ENCODE measurements at places on chromosomes 11 and 22. TPM values are rescaled to one million over a fixed set of nuclear protein-coding genes. Genes with fewer than 3 reads are reported as not detected.

- H3K36me3 ChIP-seq, result no peaks in the 10 kb centered on the region
- H3K4me1 ChIP-seq, result peaks cover 22% of the 10 kb centered on the region
- H3K4me3 ChIP-seq, result no peak overlapping the region
- H3K27me3 ChIP-seq, result no peaks in the 10 kb centered on the region
Observed at GRCh38 chr22:17167486-17167885, 8.4 kb upstream of the HDHD5 start.

GRCh38 chr22:23655891-23656475 is 23.9 kb upstream of the DRICH1 start:
- no peak for DNase-seq
- H3K4me3 ChIP-seq, result no peak overlapping the region
- H3K27me3 ChIP-seq, result no peaks in the 10 kb centered on the region
- no peaks in the 10 kb centered on the region for H3K4me1 ChIP-seq
- H3K27ac ChIP-seq, result no peak overlapping the region

The NXPE1 gene
- total RNA-seq, result not detected

- no peak for DNase-seq
- no peaks in the 10 kb centered on the region for H3K4me1 ChIP-seq
- no peak overlapping the region for H3K27ac ChIP-seq
- no peak overlapping the region for H3K4me3 ChIP-seq
- no peaks in the 10 kb centered on the region for H3K27me3 ChIP-seq
Observed at GRCh38 chr11:64538501-64538951, 52.5 kb upstream of the SLC22A12 start.

- no peak overlapping the region for H3K4me3 ChIP-seq
- no peak for DNase-seq
- H3K27ac ChIP-seq, result no peak overlapping the region
Observed at GRCh38 chr22:40547729-40548143, 88.8 kb downstream of the MRTFA start.

The SPDYC gene
- not detected for total RNA-seq

DNA sequence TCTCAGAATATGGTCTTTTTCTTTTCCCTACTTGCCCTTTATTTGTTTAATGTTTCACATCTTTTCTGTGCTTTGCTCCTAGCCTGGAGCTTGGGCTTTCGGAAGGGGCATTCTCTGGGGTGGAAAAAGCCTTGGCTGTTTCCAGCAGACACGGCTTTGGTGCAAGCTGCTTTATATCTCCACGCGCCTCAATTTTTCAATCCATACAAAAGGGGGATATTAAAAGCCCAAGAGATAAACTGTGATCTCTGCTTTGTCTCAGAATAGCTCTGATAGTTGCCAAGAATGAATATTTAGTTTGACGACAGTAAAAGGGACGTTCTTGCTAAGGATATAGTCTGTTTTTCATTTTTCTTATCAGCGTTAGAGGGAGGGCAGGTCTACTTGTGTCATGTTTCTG is 194.0 kb upstream of the KIRREL3 start:
- no peak overlapping the region for H3K4me3 ChIP-seq
- H3K27me3 ChIP-seq, result no peaks in the 10 kb centered on the region
- no peaks in the 10 kb centered on the region for H3K36me3 ChIP-seq
- no peaks in the 10 kb centered on the region for H3K4me1 ChIP-seq
- DNase-seq, result no peak

- no peaks in the 10 kb centered on the region for H3K36me3 ChIP-seq
- no peaks in the 10 kb centered on the region for H3K27me3 ChIP-seq
- no peaks in the 10 kb centered on the region for H3K4me1 ChIP-seq
- no peak overlapping the region for H3K4me3 ChIP-seq
- H3K27ac ChIP-seq, result no peak overlapping the region
Observed at GRCh38 chr11:31535479-31535878, 25.9 kb downstream of the ELP4 start.

- H3K36me3 ChIP-seq, result peaks cover 11% of the 10 kb centered on the region
- no peaks in the 10 kb centered on the region for H3K27me3 ChIP-seq
- no peak overlapping the region for H3K4me3 ChIP-seq
- no peak for DNase-seq
Observed at GRCh38 chr22:44882226-44882905, 127.4 kb downstream of the PHF21B start.

GRCh38 chr11:61613870-61614269 is 33.0 kb upstream of the SYT7 start:
- H3K36me3 ChIP-seq, result no peaks in the 10 kb centered on the region
- H3K27me3 ChIP-seq, result no peaks in the 10 kb centered on the region
- DNase-seq, result no peak
- no peaks in the 10 kb centered on the region for H3K4me1 ChIP-seq

- H3K27ac ChIP-seq, result no peak overlapping the region
- no peaks in the 10 kb centered on the region for H3K4me1 ChIP-seq
- no peaks in the 10 kb centered on the region for H3K36me3 ChIP-seq
- H3K4me3 ChIP-seq, result no peak overlapping the region
- DNase-seq, result no peak
Observed at GRCh38 chr11:102926961-102927623, 28.4 kb downstream of the MMP13 start.

The E2F8 gene
- total RNA-seq, result not detected

DNA sequence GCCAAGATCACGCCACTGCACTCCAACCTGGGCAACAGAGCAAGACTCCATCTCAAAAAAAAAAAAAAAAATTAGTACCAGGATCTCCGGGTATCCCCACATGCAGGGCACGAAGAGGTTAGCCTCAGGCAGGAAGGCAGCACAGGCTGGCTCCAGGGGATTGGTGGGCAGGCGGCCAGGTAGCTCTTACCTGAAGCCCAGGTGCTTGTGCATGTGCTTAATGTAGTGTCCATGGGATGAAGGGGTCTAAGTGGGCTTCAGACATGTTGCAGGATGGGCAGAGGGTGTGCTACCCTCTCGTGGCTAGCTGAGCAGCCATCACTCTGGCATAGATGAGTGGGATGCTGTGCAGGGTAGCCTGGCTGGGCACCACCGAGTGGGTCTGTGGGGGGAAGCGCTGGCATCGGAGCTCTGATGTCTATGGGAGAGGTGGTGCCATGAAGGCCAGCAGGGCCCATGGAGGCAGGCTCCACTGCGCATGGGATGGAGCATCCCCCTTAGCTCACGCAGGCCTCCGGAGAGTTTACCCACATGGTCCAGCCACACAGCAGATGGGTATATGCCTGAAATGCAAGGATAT is 11.0 kb downstream of the RFPL1 start:
- no peak overlapping the region for H3K27ac ChIP-seq
- no peaks in the 10 kb centered on the region for H3K4me1 ChIP-seq
- DNase-seq, result no peak
- H3K36me3 ChIP-seq, result no peaks in the 10 kb centered on the region
- H3K27me3 ChIP-seq, result no peaks in the 10 kb centered on the region
- no peak overlapping the region for H3K4me3 ChIP-seq

The RAG2 gene
- not detected for total RNA-seq

The C11orf21 gene
- total RNA-seq, result not detected

DNA sequence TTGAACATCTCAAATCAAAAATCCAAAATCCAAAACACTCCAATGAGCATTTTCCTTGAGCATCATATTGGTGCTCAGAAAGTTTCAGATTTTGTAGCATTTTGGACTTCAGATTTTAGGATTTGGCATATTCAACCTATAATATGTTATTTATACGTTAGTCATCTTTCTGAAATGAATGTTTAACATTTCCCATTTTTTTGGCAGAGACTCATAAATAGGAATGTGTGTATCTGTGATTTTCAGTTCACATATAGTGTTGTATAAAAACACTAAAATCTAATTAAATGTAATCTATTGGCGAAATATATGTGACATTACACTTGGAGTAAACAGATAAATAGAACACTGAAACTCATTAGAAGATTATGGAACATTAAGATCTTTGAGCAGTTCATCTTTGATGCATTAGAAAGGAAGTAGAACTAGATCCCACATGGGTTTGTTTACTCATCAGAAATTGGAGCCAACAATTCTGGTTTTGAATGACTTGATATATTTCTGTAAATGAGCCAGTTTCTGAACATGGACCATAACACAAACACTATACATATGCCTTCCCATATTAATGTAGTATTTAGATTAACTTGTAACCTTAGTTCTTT is 153.1 kb downstream of the UVRAG start:
- H3K27ac ChIP-seq, result no peak overlapping the region
- no peak for DNase-seq
- no peak overlapping the region for H3K4me3 ChIP-seq

The NRXN2 gene
- 2.1 TPM for total RNA-seq

GRCh38 chr22:47067321-47067890 is 305.0 kb downstream of the TBC1D22A start:
- peaks cover 15% of the 10 kb centered on the region for H3K36me3 ChIP-seq
- no peak for DNase-seq
- H3K27ac ChIP-seq, result no peak overlapping the region
- no peaks in the 10 kb centered on the region for H3K4me1 ChIP-seq
- no peaks in the 10 kb centered on the region for H3K27me3 ChIP-seq

The RNF26 gene
- total RNA-seq, result 14.2 TPM

The CRYBA4 gene
- total RNA-seq, result not detected
